ENCODE measurements at places on chromosomes 6 and 20.

GRCh38 chr6:22036275-22036674, 260.6 kb downstream of the PRL start:
- peak; percentile 92 for DNase-seq

DNA sequence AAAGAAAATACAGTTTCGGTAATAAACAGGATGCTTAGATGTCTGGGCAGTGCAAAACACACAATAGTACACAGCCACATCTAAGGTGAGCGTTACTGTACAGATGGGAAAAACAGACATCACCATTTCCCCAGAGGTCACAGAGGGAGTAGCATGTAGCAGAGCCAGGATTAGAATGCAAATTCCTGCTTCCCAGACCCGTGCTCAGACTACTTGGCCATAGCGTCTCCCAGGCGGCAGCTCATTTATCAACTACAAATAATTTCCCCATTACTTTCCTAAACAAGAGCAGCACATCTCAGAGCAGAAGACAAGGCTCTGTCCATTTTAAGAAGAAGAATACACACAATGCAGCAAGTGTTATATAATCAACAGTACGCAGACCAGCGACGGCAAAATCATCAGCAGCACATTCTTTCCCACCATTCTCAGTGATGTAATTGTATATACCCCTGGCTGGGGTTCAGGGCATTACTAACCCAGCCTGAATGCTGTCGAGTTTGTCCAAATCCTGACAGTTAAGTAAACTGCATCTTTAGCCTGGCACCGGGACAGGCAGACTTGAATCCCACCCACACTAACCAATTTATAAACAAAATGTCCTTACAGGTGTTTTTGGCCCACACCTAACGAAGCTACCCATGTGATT, 61.9 kb downstream of the CNKSR3 start:
- no peak for DNase-seq

GRCh38 chr20:4898282-4899244, 102.7 kb downstream of the SLC23A2 start:
- peak; percentile 67 for DNase-seq

GRCh38 chr20:56588996-56589395, 40.1 kb upstream of the TFAP2C start:
- DNase-seq, result no peak

DNA sequence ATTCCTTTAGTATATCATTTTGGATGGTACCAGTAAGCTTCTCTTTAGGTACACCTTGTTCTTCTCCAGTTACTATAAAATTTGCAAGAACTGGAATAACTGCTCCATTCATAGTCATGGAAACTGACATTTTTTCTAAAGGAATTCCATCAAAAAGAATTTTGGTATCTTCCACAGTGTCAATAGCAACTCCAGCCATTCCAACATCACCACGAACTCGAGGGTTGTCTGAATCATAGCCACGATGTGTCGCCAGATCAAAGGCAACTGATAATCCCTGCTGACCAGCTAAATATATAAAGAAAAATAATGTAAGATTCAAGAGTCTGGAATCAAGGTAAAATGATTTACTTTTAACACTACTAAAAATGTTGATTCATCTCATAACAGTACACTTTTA, 5.3 kb downstream of the MMUT start:
- no peak for DNase-seq

- no peak for DNase-seq
Measured at GRCh38 chr6:141540207-141540606, 592.5 kb upstream of the GJE1 start.

- no peak for DNase-seq
Measured at GRCh38 chr6:56002336-56002735, 126.9 kb upstream of the BMP5 start.

DNA sequence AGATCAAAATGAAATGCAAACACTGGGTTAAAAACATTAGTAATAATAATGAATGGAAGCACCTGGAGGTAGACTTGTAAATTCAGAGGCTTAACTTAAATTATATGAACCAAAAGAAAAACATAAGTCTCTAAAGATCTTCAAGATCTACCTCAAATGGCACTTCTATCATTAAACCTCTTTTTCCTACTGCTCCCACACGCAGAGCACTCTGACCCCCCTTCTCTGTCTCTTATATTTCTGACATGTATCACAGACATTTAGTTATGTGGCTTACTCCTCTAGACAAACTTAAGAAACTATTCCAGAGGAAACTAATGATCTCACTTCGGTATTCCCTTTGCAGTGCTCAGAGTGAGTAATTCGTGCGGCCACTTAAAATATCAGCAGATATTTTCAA, 1.1 kb downstream of the TBC1D32 start:
- no peak for DNase-seq

DNA sequence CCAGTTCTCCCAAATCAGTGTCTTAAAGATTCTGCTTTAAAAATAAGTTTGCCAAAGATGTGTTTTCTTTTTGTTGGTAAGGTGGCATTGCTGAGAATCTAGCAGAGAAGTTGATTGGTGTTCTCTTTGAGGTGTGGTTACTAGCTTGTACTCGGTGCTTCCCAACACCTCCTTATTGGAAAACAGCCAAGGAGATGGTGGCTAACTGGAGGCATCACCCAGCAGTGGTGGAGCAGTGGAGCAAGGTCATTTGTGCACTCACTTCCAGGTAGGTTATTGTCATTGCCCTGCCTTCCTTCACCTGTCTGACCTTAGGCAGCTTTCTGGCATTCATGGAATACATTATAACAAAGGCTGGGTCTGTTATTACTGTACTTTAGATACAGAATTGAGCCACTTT, 26.7 kb downstream of the RALGAPB start:
- no peak for DNase-seq

DNA sequence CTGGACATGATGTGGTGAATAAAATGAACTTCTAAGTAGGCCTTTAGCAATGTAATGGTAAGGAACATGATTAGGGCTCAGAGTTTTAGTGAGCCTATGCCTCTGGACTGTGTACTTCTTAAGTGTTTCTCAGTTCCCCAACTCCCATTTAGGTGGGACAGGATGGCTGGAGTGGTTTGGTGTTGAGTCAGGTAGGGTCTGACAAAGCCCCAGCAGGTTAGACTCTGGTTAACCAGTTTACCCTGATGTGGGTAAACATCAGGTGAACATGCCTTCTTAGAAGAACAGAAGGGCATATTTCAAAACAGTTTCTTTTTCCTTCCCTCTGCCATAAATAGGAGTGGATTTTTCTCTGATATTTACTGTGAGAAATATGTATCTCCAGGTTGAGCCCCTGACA, 1548.7 kb downstream of the GRIK2 start:
- DNase-seq, result no peak

- DNase-seq, result no peak
Measured at GRCh38 chr6:136607204-136607931, 57.1 kb upstream of the MAP7 start.

- no peak for DNase-seq
Measured at GRCh38 chr20:31472395-31473330, 2.3 kb downstream of the DEFB124 start.

DNA sequence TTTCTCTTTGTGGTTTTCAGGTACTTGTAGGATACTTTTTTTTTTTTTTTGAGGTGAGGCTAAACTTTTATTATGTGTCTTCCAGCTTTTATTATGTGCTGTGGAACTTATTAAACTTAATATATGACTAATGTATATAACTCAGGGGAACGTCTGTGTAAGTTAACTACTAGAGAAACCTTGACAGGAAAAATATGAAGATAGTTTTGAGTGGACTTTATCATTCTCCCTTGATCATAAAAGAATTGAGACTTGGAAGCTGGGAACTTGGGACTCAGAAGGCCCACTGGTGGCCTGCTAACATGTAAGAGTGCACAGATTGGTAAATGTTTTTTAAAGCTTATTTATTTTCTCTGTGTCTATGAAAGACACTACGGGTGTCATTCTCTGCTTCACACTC, 73.1 kb downstream of the CARMIL1 start:
- DNase-seq, result no peak

- no peak for DNase-seq
Measured at GRCh38 chr6:75926293-75927168, 145.9 kb downstream of the IMPG1 start.

GRCh38 chr6:87628881-87629280, 38.9 kb downstream of the ORC3 start:
- DNase-seq, result no peak

- no peak for DNase-seq
Measured at GRCh38 chr6:64890609-64891008, 816.4 kb downstream of the EYS start.

DNA sequence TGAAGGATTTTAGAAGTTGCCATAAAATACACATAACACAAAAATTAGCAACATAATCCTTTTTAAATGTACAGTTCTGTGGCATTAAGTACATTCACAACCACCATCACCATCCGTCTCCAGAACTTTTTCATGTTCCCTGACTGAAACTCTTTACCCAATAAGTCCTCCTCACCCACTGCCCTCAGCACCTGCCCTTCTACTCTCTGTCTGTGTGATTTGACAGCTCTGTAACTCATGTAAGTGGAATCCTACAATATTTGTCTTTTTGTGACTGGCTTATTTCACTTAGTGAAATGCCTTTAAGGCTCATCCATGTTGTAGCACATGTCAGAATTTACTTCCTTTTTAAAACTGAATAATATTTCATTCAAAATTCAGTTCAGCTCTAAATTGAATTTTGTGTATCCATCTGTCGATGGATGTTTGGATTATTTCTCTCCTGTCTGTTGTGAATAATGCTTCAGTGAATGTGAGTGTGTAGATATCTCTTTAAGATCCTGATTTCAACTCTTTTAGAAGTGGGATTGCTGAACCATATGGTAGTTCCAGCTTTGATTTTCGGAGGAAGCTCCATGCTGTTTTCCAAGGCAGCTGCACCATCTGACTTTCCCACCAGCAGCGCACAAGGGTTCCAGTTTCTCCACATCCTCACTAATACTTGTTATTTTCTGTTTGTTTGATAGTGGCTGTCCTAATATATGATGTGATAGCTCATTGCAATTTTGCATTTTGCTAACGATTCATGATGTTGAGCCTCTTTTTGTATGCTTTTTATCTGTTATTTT, 4.2 kb downstream of the ENTPD6 start:
- no peak for DNase-seq

- DNase-seq, result no peak
Measured at GRCh38 chr6:34341481-34341971, 50.9 kb downstream of the NUDT3 start.

GRCh38 chr20:25672659-25673235, 23.9 kb downstream of the ZNF337 start:
- no peak for DNase-seq

DNA sequence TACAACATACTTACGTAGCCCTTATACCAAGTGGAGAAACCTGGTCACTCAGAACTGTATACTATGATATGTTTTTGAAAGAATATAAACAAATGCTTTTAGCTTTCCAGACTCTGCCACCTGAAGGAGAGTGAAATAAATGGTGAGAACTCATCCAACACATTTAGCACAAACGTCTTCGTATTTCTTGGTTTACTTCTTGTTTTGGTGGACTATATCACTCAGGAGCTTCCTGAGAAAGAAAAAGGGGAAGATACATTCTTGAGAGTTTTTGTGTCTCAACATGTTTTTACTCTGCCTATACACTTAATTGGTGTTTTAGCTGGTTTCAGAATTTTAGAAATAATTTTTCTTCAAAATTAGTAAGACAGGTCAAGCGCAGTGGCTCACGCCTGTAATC, 19.4 kb upstream of the CTAGE9 start:
- no peak for DNase-seq

DNA sequence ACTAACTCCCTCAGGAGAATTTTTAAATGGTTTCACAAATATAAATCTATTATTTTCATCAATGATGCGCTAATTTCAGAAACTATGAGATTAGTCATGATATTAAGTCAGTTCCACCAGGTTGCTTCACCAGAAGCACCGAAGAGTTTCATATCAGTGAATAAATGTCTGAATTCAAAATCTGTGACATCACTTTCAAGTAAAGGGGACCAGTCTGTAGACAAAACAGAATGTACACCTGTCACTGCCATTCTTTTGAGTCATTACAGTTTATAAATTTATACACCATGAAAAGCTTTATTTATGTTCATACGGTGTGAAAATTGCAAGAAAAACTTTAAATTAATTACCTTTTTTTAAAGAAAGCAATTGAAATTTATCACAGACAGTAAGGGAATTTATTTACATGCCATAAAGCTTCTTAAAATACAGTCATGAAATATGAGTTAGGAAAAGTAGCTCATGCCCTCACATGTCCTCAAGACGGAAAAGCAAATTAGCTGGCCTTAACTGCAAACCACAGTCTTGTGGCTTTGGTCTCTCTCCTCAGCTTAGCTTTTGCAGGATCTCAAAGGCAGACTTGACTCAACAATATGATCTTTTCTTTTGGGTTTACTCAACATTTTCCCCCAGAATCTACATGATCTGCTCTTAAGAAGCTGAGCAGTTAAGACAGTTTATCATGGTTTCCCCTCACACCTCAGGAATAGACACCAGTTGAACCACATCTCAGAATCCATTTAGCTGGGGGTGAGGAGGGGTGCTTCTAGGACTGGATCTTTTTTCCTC, 177.7 kb upstream of the MCHR2 start:
- DNase-seq, result no peak

All from Calu3 (cell line).